ENCODE measurements at places on chromosomes 7 and 10. TPM values are rescaled to one million over a fixed set of nuclear protein-coding genes. Genes with fewer than 3 reads are reported as not detected.

Gene ENKUR
- not detected for total RNA-seq

Gene FAM25G
- total RNA-seq: not detected

Gene TRIM73
- 0.24 TPM for total RNA-seq

Gene LBX1
- not detected for total RNA-seq

Gene TMEM236
- not detected for total RNA-seq
